ENCODE measurements at places on chromosomes 3 and 15.
A peak's percentile ranks its signal among the peaks of the same experiment; 100 is the strongest.

GRCh38 chr3:43181202-43181821 lies 75.4 kb upstream of the POMGNT2 start:
- no peak for DNase-seq

- DNase-seq: no peak
Observed at GRCh38 chr15:99486371-99487336, 79.1 kb upstream of the MEF2A start.

- no peak for DNase-seq
Observed at GRCh38 chr15:95604634-95605036, 725.9 kb upstream of the NR2F2 start.

- peak; percentile 22 for DNase-seq
Observed at GRCh38 chr3:44198284-44199269, 43.1 kb upstream of the TOPAZ1 start.

GRCh38 chr15:61226361-61227256 lies 2.5 kb downstream of the RORA start:
- DNase-seq: no peak

GRCh38 chr3:72678867-72679266 lies 169.4 kb downstream of the SHQ1 start:
- DNase-seq: no peak

- no peak for DNase-seq
Observed at GRCh38 chr15:37106490-37107001, 6.2 kb upstream of the MEIS2 start.

- no peak for DNase-seq
Observed at GRCh38 chr3:43364926-43365325, 78.6 kb downstream of the SNRK start.

GRCh38 chr15:98689431-98689861 lies 41.1 kb downstream of the IGF1R start:
- DNase-seq: no peak

GRCh38 chr3:190116551-190117067 lies 4.1 kb downstream of the P3H2 start:
- no peak for DNase-seq

GRCh38 chr3:139647866-139648435 lies 29.8 kb downstream of the NMNAT3 start:
- DNase-seq: no peak

- no peak for DNase-seq
Observed at GRCh38 chr3:101900316-101900715, 51.0 kb downstream of the NFKBIZ start.

DNA sequence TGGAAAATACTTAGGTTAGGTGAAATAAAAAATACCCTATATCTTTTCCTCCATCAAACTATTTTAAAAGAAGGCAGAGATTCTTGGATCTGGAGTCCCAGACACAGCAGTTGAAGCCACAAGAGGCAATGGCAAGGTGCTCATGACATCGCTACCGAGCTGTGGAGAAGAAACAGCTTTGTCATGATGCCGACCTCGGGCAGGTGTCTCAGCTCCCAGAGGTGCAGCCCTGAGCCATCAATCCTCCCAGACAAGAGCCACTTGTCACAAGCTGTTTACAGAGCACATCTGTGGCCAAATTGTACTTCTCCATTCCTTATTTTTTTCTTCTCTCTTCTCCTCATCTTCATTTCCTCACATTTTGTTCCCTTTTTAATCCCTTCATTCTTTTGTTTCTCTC lies 50.8 kb downstream of the GPR176 start:
- DNase-seq: peak; percentile 41

DNA sequence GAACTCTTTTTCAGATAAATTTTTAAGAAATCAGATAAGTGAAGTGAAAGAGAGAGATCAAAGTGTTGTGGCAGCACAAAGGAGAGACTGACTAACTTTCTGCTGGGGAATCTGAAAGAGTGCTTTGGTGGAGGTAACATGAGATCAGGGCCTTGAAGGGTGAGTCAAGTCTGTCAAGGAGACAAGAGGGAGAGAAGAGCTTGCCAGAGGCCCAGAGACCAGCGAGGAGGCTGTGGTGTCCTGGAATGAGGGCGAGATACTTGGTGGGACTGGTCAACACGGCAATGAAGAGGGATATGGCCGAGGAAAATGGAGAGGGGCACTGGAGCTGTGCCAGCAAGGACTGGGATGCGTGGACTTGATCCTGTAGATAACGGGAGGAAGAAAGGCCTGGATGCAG lies 4.6 kb downstream of the TADA3 start:
- DNase-seq: no peak

- no peak for DNase-seq
Observed at GRCh38 chr15:83283813-83284558, 478 bp downstream of the BNC1 start.

DNA sequence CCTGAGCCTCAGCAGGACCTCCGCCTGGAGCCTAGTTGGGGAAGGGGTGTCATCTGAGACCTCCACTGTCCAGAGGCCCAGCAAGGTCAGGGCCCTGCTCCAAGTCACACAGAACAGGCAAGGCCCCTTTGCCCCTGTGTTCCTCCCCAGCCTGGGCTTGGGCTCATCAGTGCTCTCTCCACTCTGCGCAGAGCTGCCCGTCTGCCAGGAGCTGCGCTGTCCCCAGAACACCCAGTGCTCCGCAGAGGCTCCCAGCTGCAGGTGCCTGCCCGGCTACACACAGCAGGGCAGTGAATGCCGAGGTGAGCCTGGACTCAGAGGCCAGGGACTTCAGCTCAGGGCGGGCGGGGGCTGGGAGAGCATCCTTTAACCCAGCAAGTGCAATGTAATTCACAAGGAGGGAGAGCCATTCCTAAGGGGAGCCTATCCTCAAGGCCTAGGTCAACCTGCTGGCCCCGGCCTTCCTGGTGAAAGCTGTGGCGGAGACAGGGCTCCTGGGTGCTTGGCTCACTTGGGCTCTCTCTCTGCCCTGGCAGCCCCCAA lies 7.7 kb downstream of the STAB1 start:
- no peak for DNase-seq

DNA sequence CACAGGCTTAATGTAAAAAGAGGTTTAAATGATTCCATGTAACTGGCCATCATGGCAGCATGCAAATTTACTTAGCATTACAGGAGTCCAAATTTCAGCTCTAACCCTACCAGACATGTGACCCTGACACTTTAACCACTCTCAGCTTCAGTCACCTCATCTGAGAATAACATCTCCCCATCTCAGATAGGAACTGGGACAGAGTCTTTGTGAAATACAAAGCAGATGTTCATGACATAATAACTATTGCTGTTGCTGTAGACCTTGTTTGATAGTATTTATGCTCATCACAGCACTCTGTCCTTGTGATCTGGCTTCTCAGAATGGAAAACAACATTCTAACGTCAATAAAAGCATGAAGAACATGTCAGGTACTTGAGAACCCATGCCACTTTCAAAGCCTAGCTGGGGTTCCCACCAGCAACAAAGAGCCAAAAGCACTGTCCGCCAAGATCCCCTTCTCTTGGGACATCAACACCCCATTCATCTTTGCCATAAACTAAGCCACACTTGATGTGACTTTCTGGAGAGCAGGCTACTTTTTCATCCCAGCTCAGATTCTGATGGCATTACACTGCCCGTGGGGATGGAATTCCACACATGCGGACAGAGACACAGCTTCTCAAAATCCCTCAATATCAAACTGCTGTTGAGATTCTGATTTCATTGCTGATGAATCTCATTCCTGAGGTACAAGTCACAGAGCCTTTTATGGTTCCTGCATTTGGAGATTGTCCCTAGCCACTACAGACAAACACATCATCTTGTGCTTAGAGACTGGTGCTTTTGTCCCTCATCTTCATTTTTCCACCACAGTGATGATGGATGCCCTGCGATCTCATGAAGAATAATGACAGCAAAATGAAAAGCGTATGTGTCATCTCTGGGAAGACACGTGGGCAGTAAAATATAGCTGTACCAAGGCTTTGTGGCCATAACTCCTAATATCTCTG lies 202.7 kb downstream of the TNIK start:
- no peak for DNase-seq

GRCh38 chr3:164451072-164451910 lies 627.0 kb downstream of the SI start:
- DNase-seq: no peak

DNA sequence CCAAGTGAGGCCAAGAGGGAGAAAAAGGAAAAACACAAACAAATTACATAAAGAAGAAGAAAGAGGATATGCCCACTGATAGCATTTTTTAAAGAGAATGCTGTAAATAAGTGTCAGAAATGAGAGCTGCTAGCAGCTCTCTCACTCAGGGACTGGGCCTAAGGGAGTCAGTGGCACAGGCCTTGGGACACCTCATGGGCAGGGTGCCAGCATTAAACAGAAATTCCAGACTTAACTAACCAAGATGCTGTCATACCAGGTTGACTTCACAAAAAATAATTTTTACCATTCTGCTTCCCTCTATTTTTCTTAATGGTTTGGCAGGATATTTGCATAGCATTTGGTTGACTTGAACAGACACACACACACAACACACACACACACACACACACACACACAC lies 92.3 kb upstream of the ADAMTSL3 start:
- DNase-seq: no peak

DNA sequence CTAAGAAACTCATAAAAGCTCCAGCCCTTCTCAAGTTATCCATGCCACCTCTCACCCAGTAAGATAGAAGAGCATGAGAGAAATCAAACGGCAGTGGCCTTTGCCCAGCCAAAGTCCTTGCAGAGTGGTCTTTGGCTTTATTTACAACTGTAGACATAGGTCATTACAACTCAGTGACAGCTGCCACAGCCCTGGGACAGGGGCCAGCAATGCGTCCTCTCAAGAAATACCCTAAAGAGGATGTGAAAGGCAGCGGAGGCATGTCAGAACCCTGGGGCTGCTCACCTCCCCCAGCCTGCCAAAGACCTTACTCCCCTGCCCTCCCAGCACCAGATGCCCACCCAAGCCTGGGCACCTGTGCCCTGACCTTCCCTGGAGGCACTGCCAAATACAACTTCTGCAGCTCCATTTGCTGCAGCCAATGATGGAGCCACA lies 6.3 kb downstream of the ACAA1 start:
- no peak for DNase-seq

DNA sequence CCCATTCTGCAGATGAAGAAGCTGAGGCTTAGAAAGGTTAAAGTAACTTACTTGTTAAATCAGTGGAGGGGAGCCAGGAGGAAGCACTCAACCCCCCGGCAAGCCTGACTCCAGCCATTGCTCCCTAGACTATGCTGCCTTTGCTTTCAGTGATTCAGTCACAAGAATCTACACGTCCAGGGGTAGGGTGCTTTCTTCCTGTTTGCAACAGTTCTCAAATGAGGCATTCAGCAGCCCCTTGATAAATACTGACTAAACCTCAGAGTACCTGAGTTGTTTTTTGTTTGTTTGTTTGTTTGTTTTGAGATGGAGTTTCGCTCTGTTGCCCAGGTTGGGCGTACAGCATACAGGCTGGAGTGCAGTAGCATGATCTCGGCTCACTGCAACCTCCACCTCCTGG lies 28.6 kb downstream of the MAGEF1 start:
- DNase-seq: no peak

GRCh38 chr3:170222647-170223541 lies 670 bp downstream of the PRKCI start:
- DNase-seq: peak; percentile 56

DNA sequence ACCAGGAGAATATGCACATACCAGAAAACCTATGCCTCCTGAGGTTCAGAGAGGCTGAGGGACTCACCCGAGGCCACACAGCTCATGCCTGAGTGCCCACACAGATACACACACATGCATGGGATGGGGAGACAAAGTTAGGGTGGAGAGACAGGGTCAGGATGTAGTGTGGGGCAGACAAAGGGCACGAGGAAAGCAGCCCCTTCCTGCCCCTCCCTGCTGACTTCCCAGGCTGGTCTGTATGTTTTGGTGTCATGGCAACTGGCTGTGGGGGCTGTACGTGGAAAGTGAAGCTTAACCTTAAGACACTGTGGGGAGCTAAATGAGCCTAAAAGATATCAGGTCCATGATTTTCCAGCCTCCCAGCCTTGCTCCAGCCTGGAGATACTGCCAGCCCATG lies 57.8 kb downstream of the EPHB3 start:
- no peak for DNase-seq

DNA sequence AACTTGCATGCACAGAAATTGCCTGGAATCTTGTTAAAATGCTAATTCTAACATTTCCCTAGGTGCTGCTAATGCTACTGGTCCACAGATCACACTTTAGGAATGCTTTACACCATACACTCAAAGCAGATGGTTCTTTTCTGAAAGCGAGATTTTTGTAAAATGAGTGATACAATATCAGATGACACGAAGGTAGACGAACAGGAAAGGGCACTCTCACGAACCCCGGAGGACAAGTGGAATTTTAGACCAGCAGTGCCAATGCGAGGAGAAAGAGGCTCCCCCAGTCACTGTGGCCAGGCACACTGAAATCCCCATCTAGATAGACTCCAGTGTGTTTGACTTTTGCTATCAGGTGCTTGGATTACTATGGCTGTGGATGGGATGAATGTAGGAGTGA lies 21.0 kb downstream of the FAIM start:
- no peak for DNase-seq

- DNase-seq: peak; percentile 33
Observed at GRCh38 chr3:155382396-155383042, 89.0 kb upstream of the STRIT1 start.

DNA sequence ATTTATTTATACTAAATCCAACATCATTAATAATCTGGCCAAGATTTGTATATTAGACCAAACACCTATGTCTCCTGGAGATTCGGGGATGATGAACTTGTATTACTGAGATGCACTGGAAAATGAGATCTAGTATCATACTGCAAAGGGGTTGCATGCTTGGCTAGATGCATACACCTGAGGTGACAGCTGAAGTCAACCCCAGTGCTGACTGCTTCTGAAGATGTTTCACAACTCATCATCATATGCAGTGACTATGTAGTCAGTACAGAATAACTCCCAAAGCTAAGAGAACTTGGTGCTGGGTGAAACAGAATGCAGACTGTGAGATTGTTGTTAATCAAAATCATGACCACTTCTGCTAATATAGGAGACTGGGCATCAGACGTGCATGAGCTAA lies 1114.2 kb downstream of the NSUN3 start:
- no peak for DNase-seq

- DNase-seq: no peak
Observed at GRCh38 chr3:50609071-50609762, 2.4 kb downstream of the CISH start.

GRCh38 chr3:82509106-82509842 lies 747.8 kb upstream of the GBE1 start:
- DNase-seq: no peak

GRCh38 chr15:36961956-36962355 lies 138.4 kb downstream of the MEIS2 start:
- DNase-seq: no peak
